Esophagus muscularis mucosa (tissue), 4 donors: ENCODE measurements at places on chromosomes 2 and 18. TPM values are rescaled to one million over a fixed set of nuclear protein-coding genes. Genes with fewer than 3 reads are reported as not detected.

DNA sequence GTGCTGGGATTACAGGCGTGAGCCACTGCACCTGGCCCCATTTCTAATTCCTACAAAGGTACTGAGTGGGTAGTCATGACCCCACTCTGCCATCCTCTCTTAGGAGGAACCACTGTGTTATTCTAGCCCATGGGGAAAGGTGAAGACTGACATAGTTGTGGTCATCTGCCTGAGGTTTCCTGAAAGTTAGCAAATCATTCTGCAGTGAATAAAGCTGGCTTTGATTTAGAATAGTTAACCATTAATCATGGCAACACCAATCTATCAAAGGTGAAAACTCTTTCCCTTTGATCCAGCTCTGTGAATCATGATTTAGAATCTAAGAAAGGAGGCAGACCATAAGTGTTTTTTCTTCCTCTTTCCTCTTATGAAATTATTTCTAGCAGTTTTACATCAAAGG is 50.8 kb downstream of the SUMO1 start:
- no peak overlapping the region for H3K4me3 ChIP-seq
- no peaks in the 10 kb centered on the region for H3K4me1 ChIP-seq
- no peak overlapping the region for H3K27ac ChIP-seq
- no peaks in the 10 kb centered on the region for H3K36me3 ChIP-seq
- no peaks in the 10 kb centered on the region for H3K27me3 ChIP-seq

AKAIN1 gene
- not detected for total RNA-seq

DNA sequence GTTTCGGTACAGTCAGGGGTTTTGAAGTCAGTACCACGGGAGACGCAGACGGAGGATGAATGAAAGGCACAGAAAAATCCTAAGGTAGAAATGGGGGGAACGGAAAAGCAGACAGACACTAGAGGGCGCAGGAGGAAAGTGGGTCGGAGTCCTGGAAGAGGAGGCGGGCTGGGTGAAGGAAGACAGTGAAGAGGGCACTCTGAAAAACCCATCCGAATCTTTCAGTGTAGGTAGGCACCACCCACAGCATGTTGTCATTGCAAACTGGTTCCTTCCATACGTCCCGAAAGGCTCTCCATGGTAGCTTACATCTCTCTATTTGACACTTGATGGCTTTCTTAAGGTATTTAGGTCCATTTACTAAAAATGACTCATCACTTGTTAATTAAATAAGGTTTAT is 18.5 kb upstream of the ZNF236 start:
- peaks cover 14% of the 10 kb centered on the region for H3K4me1 ChIP-seq
- H3K27ac ChIP-seq, result no peak overlapping the region
- H3K36me3 ChIP-seq, result no peaks in the 10 kb centered on the region
- H3K4me3 ChIP-seq, result no peak overlapping the region
- DNase-seq, result peak; percentile 94
- no peaks in the 10 kb centered on the region for H3K27me3 ChIP-seq

AQP12B gene
- total RNA-seq, result not detected

DNA sequence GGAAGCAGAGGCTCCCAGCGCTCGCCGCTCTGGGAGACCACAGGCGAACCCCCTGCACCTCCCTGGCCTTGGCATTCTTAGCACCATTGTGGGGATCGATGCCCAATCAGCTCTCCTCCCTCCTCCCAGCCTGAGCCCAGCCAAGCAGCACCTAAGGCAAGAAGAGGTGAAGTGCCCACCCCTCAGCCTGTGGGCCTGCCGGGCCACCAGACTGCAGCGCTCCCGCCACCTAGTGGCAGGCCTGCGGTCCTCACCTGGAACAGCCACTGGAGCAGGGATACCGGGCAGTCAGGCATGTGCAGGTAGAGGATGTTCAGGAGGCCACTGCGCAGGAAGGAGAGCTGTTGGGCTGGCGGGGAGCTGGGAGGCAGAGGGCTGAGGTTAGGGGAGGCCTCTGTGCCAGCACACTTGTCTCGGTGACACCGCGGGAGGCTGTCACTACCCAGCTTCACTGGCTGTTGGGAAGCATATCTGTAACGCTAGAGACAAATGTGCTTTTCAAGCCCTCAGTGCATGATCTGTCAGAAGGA is 35.2 kb downstream of the FAM178B start:
- no peaks in the 10 kb centered on the region for H3K36me3 ChIP-seq
- peak overlapping the region; percentile 85 for H3K27ac ChIP-seq
- no peak overlapping the region for H3K4me3 ChIP-seq
- no peak for DNase-seq

- no peaks in the 10 kb centered on the region for H3K4me1 ChIP-seq
- no peak overlapping the region for H3K4me3 ChIP-seq
- no peak overlapping the region for H3K27ac ChIP-seq
- no peaks in the 10 kb centered on the region for H3K27me3 ChIP-seq
- no peak for DNase-seq
Observed at GRCh38 chr2:150167711-150168110, 319.8 kb downstream of the RND3 start.

GAL3ST2 gene
- 2.7 TPM for total RNA-seq

IL1A gene
- 0.13 TPM for total RNA-seq

DNA sequence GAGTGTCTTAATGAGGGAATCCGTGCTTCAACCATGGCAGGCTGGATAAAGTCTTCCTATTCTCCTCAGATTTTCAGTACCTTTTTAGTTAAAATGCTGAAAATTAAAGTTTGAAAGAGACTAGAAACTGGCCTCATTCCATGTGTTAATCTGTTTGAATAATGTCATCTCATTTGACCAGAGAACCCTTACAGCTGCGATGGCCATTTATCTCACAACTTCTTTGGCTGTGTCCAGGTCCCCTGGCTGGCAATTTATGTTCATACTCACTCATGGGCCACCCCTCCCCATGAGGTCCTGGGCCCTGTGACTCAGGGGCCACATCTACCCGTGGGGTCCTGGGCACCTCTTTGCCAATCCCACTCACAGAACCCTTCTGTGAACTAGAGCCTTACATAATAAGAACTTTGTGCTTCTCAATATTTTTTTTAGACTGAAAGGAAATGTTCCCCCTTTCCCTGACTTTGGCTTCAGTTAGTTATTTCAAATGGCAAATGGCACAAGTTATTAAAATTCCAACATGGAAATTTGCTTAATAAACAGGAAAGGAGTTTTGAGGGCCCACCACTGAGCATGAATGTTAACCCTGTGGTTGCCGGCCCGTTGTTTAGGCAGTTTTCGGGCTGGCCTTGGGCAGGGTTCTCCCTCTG is 134.6 kb downstream of the UXS1 start:
- DNase-seq, result no peak
- no peaks in the 10 kb centered on the region for H3K36me3 ChIP-seq
- no peak overlapping the region for H3K4me3 ChIP-seq
- no peaks in the 10 kb centered on the region for H3K27me3 ChIP-seq

- DNase-seq, result no peak
- no peaks in the 10 kb centered on the region for H3K36me3 ChIP-seq
- no peaks in the 10 kb centered on the region for H3K27me3 ChIP-seq
- H3K4me1 ChIP-seq, result peaks cover 38% of the 10 kb centered on the region
Observed at GRCh38 chr2:10303181-10303693, 533 bp downstream of the HPCAL1 start.

CDK15 gene
- total RNA-seq, result 0.83 TPM

GRCh38 chr2:137000811-137001210 is 235.5 kb downstream of the THSD7B start:
- no peak for DNase-seq
- H3K36me3 ChIP-seq, result no peaks in the 10 kb centered on the region
- H3K27ac ChIP-seq, result no peak overlapping the region
- no peaks in the 10 kb centered on the region for H3K27me3 ChIP-seq
- H3K4me1 ChIP-seq, result no peaks in the 10 kb centered on the region

VSNL1 gene
- total RNA-seq, result not detected

- no peak overlapping the region for H3K27ac ChIP-seq
- no peak overlapping the region for H3K4me3 ChIP-seq
- no peaks in the 10 kb centered on the region for H3K4me1 ChIP-seq
- no peak for DNase-seq
- H3K36me3 ChIP-seq, result peaks cover 15% of the 10 kb centered on the region
- H3K27me3 ChIP-seq, result no peaks in the 10 kb centered on the region
Observed at GRCh38 chr2:177322801-177323261, 58.3 kb upstream of the NFE2L2 start.

GRCh38 chr2:66318009-66318561 is 116.8 kb upstream of the MEIS1 start:
- no peak overlapping the region for H3K27ac ChIP-seq
- no peaks in the 10 kb centered on the region for H3K27me3 ChIP-seq
- H3K4me1 ChIP-seq, result no peaks in the 10 kb centered on the region
- no peak overlapping the region for H3K4me3 ChIP-seq
- no peaks in the 10 kb centered on the region for H3K36me3 ChIP-seq

GRCh38 chr2:38386377-38386776 is 9.3 kb upstream of the ATL2 start:
- H3K27me3 ChIP-seq, result no peaks in the 10 kb centered on the region
- H3K27ac ChIP-seq, result no peak overlapping the region
- peak; percentile 34 for DNase-seq
- no peaks in the 10 kb centered on the region for H3K36me3 ChIP-seq
- H3K4me1 ChIP-seq, result peaks cover 10% of the 10 kb centered on the region

DNA sequence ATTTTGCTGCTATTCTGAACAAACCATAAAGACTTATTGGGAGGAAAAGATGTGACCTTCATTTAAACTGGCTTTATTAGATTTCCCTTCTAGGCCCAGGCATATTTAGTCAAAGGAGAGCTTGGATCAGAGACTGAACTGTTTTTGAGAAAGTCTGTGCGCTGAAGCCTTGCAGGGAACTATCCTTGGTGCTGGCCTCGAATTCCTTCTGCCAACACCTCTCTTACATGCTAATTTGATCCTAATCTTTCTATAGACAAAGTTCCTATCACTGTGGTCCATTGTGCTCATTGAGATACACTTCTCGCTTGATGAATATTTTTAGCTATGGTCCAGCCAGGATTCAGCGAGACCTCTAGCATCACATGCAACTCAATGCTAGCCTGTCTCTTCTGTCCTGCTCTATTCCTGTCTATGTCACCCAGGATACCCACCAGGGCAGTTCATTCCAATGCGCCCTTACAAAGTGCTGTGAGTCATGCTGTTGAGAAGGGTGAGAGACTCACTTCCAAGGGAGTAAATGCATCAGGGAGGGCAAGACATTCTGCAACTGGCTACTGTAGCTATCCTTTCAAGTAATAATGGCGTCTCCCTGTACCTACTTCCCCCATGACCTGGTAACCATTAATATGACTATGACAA is 356.7 kb upstream of the LYPD1 start:
- no peaks in the 10 kb centered on the region for H3K4me1 ChIP-seq
- H3K27ac ChIP-seq, result no peak overlapping the region
- H3K4me3 ChIP-seq, result no peak overlapping the region
- no peak for DNase-seq
- no peaks in the 10 kb centered on the region for H3K27me3 ChIP-seq

DNA sequence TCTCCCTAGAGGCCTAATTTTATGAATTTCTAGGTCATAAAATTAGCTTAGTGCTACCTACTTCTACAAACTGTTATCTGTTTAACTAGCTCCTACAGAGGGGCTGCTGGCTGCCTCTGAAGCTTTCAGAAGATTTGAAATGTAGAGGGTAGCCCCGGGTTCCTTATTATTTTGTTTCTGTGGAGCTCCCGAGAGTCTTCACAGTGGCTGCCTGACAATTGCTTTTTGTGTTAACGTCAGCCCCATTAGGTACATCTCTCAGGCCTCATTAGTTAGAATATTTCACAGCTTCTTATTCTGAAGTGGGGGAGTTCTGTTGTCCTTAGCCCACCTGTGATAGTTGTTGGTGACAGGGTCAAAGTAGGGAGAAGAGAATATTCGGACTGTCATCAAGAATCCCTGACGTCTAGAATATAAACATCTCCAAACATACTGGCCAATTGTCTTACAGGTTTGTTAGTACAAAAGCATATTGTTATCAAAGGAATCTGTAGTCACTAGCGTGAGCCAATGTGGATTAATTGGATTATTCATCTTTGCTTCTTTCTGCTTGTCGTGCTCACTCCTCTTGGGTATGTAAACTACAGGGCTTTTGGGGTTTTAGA is 77.5 kb downstream of the DIS3L2 start:
- no peak overlapping the region for H3K4me3 ChIP-seq
- no peak overlapping the region for H3K27ac ChIP-seq
- no peaks in the 10 kb centered on the region for H3K27me3 ChIP-seq
- peaks cover 18% of the 10 kb centered on the region for H3K4me1 ChIP-seq
- DNase-seq, result no peak

OR6B2 gene
- total RNA-seq, result not detected

- no peaks in the 10 kb centered on the region for H3K36me3 ChIP-seq
- H3K27me3 ChIP-seq, result no peaks in the 10 kb centered on the region
- no peak for DNase-seq
- H3K4me1 ChIP-seq, result peaks cover 10% of the 10 kb centered on the region
- H3K4me3 ChIP-seq, result no peak overlapping the region
Observed at GRCh38 chr2:217074576-217075255, 214.9 kb upstream of the TNP1 start.

MDH1B gene
- total RNA-seq, result 0.42 TPM

DNA sequence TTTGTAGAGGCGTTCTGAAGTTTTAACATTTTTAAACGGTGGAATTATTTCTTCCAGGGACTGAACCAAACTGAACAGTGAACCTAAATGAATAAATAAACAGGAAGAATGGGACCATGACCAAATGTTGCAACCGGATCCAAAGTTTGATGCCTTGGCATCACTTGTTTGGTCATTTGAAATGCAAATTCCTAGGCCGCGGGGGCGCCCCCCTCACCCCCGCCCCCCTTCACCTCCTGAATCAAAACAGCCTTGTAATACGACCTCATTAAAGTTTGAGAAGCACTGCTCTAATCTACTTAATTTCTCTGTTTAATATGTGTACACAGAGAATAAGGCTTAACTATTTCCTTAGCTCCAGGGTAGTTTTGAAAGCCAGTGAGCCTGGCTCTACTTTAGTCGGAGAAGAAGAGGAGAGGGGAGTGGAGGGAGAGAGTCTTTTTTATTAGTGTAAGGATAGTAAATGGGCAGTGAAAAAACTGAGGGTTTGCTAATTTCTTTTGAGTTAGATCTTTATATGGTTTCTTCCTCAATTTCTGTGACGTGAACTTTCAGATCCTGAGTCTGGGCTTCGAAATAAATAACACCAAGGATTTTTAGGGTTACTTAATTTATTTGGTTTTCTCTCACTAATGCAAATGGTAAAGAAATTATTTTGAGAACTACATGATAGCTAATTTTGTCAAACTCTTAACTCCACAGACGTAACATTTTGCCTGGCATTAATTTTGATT is 5.7 kb downstream of the C2orf80 start:
- H3K4me1 ChIP-seq, result no peaks in the 10 kb centered on the region
- H3K4me3 ChIP-seq, result no peak overlapping the region
- no peak for DNase-seq
- H3K27ac ChIP-seq, result no peak overlapping the region
- no peaks in the 10 kb centered on the region for H3K36me3 ChIP-seq

- H3K4me1 ChIP-seq, result peaks cover 32% of the 10 kb centered on the region
- no peak overlapping the region for H3K27ac ChIP-seq
- no peaks in the 10 kb centered on the region for H3K27me3 ChIP-seq
- no peaks in the 10 kb centered on the region for H3K36me3 ChIP-seq
- DNase-seq, result no peak
Observed at GRCh38 chr2:85503168-85503850, 35.7 kb upstream of the MAT2A start.

DNA sequence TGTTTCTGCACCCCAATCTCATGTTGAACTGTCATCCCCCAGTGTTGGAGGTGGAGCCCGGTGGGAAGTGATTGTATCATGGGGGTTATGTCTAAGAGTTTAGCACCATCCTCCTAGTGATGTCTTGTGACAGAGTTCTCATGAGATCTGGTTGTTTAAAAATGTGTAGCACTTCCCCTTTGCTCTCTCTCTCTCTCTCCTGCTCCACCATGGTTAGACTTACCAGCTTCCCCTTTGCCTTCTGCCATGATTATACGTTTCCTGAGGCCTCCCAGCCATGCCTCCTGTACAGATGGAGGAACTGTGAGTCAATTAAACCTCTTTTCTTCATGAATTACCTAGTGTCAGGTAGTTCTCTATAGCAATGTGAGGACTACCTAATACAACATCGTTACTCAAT is 396.9 kb upstream of the LRATD1 start:
- H3K27ac ChIP-seq, result no peak overlapping the region
- no peaks in the 10 kb centered on the region for H3K27me3 ChIP-seq
- no peak for DNase-seq
- H3K36me3 ChIP-seq, result no peaks in the 10 kb centered on the region
- H3K4me1 ChIP-seq, result no peaks in the 10 kb centered on the region
- no peak overlapping the region for H3K4me3 ChIP-seq
